ENCODE measurements at places on chromosomes 3 and 15. TPM values are rescaled to one million over a fixed set of nuclear protein-coding genes. Genes with fewer than 3 reads are reported as not detected.
A peak's percentile ranks its signal among the peaks of the same experiment; 100 is the strongest.

DNA sequence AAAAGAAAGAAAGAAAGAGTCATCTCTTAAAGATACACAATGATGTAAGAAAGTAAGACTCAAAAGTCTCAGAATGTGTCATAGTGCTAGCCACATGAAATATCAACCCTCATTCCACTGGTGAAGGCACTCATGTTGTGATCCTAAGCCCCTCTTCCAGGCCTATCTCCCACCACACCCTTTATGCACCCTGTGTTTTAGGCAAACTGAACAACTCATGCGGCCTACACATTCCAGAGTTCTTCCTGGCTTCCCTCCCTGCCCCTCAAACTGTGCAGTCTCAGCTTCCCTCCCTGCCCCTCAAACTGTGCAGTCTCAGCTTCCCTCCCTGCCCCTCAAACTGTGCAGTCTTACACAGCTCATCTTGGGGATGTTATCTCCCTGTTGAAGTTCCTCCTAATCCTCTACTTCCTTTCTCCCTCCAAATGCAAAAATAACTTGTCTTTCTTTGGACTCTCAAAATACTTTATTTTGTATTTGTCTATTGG is 69.0 kb upstream of the FNDC3B start:
- no peak overlapping the region for H3K27ac ChIP-seq
- H3K4me1 ChIP-seq, result peaks cover 29% of the 10 kb centered on the region
- no peak overlapping the region for H3K4me3 ChIP-seq
- H3K27me3 ChIP-seq, result no peaks in the 10 kb centered on the region
- H3K36me3 ChIP-seq, result no peaks in the 10 kb centered on the region

Gene ITIH3
- 4.5 TPM for total RNA-seq

DNA sequence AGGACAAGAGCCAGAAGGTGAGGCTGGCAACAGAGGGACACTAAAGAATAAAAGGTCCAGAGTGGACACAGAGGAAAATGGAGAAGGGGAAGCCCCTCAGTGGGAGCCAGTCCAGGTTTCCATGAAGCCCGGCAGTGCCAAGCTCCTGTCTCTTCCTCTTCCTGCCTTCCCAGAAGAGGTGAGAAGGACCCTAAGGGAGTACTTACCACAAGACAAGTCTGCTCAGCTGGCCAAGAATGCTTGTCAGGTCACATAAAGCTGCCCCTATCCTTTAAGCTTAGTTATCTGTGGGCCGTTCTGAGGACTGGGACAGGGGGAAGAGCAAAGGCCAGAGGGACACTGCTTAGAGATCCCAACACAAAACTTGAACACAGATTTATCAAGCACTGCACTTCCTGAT is 100.2 kb downstream of the RYK start:
- H3K27ac ChIP-seq, result no peak overlapping the region
- H3K4me1 ChIP-seq, result peaks cover 15% of the 10 kb centered on the region
- H3K27me3 ChIP-seq, result no peaks in the 10 kb centered on the region

- H3K4me1 ChIP-seq, result no peaks in the 10 kb centered on the region
- no peaks in the 10 kb centered on the region for H3K27me3 ChIP-seq
- DNase-seq, result no peak
- H3K36me3 ChIP-seq, result peaks cover 5% of the 10 kb centered on the region
Observed at GRCh38 chr3:97793420-97794019, 28.3 kb upstream of the CRYBG3 start.

Gene SLCO3A1
- total RNA-seq, result 42.5 TPM

Gene ADAMTS17
- 3.0 TPM for total RNA-seq

DNA sequence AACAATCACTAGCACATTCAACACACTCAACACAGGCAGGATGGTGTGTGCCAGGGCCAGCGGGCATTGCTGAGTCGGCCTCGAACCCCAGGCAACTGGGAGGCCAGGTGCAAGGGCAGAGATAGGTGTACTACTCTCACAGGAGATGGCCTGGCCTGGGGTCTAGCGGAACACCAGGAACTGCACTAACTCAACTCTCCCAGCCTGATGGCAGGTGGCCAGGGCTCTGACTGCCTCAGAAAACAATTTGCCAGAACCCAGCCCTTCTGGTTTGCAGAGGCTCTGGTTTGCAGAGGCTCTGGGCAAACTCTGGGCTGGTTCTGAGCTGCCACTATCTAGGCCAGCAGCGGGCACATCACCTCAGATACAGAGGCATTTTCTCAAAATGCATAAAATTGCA is 229.2 kb upstream of the CHRNA7 start:
- no peaks in the 10 kb centered on the region for H3K27me3 ChIP-seq
- no peaks in the 10 kb centered on the region for H3K4me1 ChIP-seq
- H3K4me3 ChIP-seq, result no peak overlapping the region

DNA sequence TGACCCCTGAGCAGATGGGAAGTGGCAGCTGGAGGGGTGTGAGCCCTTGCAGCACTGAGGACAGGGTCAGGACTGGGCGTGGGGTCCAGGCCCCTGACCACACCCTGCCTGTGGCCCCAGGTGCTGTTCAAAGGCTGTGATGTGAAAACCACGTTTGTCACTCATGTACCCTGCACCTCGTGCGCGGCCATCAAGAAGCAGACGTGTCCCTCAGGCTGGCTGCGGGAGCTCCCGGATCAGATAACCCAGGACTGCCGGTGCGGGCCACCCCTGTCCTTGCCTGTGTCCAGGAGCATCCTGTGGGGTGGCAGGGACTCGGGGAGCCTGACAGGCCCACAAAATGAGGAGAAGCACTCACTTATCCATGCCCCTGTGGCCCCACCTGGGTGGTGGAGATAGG is 5.9 kb downstream of the STAB1 start:
- H3K36me3 ChIP-seq, result peaks cover 15% of the 10 kb centered on the region
- DNase-seq, result no peak
- H3K4me1 ChIP-seq, result peaks cover 28% of the 10 kb centered on the region
- no peak overlapping the region for H3K4me3 ChIP-seq
- H3K27me3 ChIP-seq, result no peaks in the 10 kb centered on the region

Gene HESX1
- total RNA-seq, result 0.86 TPM

DNA sequence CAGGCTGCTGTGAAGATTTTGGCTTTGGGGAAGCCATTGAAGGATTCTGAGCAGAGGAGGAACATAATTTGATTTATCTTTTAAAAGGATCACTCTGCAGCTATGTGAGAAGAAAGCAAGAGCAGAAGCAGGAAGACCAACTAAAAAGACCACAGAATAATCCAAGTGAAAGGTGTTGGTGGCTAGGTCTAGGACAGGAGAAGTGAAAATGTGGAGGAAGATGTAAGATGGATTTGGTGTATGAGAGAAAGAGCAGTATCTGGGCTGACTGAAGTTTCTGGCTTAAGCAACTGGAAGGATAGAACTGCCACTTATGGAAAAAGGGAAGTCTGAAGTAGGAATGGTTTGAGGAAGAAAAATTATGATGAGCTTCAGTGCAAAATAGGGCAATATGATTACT is 62.0 kb downstream of the SFMBT1 start:
- no peak overlapping the region for H3K4me3 ChIP-seq
- no peaks in the 10 kb centered on the region for H3K36me3 ChIP-seq
- H3K4me1 ChIP-seq, result peaks cover 12% of the 10 kb centered on the region
- H3K27ac ChIP-seq, result peak overlapping the region; percentile 24

Gene PLA2G4D
- not detected for total RNA-seq

DNA sequence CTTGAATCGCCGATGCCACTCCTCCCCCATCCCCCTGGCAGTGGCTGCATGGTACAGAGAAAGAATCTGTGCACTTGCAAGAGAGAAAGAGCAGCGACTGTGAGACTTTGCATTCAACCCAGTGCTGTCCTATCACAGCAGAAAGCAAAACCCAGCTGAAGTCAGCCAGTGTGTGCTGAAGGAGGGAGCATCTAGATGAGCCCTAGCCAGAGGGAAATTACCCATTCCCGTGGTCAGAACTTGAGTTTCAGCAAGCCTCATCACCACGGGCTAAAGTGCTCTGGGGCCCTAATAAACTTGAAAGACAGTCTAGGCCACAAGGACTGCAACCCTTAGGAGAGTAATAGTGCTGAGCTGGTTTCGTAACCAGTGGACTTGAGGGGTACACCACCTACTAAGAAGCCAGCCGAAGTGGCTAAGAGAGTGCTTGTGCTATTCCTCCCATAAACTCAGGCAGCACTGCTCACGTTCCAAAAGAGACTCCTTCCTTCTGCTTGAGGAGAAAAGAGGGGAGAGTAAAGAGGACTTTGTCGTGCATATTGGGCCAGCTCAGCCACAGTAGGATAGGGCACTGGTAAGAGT is 15.2 kb upstream of the PIK3R4 start:
- no peak for DNase-seq
- H3K36me3 ChIP-seq, result no peaks in the 10 kb centered on the region
- H3K4me3 ChIP-seq, result no peak overlapping the region
- H3K4me1 ChIP-seq, result no peaks in the 10 kb centered on the region

- peak overlapping the region; percentile 75 for H3K4me3 ChIP-seq
- DNase-seq, result no peak
Observed at GRCh38 chr15:40764629-40765103, 798 bp downstream of the GCHFR start.

Gene SI
- not detected for total RNA-seq
